ENCODE measurements at places on chromosomes 7 and 10. TPM values are rescaled to one million over a fixed set of nuclear protein-coding genes. Genes with fewer than 3 reads are reported as not detected.

GRCh38 chr7:23012908-23013714, 819 bp downstream of the HYCC1 start:
- DNase-seq = no peak

- no peak for DNase-seq
These were observed 95.0 kb downstream of the FANK1 start for GRCh38 chr10:125991392-125991791.

GRCh38 chr7:44461387-44461786, 29.1 kb downstream of the NUDCD3 start:
- DNase-seq = no peak

- DNase-seq = no peak
These were observed 97.9 kb upstream of the FZD8 start for GRCh38 chr10:35739998-35740397.

GRCh38 chr7:147803606-147804005, 787.0 kb upstream of the C7orf33 start:
- no peak for DNase-seq

TMEM213 gene
- not detected for total RNA-seq

SBDS gene
- total RNA-seq = 210 TPM

NPSR1 gene
- not detected for total RNA-seq

GRID1 gene
- 1.3 TPM for total RNA-seq

MBL2 gene
- not detected for total RNA-seq

Data from Right ventricle myocardium inferior (tissue), 1 donor.